ENCODE measurements at places on chromosomes 2 and 18. TPM values are rescaled to one million over a fixed set of nuclear protein-coding genes. Genes with fewer than 3 reads are reported as not detected.

Gene FASTKD1
- 35.3 TPM for total RNA-seq

Gene CRYGD
- 1.2 TPM for total RNA-seq

Gene RFX8
- total RNA-seq, result 1.1 TPM

Gene SPC25
- total RNA-seq, result 9.4 TPM

Gene SLC30A3
- 2.9 TPM for total RNA-seq

Gene AKAIN1
- 1.9 TPM for total RNA-seq

Gene PLEKHB2
- 171 TPM for total RNA-seq

Gene CLEC4F
- total RNA-seq, result not detected

Gene PPP1CB
- total RNA-seq, result 161 TPM

Gene NT5C1B
- total RNA-seq, result not detected
